NCI-H526 treated with DMSO at 0.1 percent for 48 hours (cell line): ENCODE measurements at places on chromosomes 3 and 15.
A peak's percentile ranks its signal among the peaks of the same experiment; 100 is the strongest.

- no peak for DNase-seq
Measured at GRCh38 chr3:71813073-71813472, 28.1 kb upstream of the PROK2 start.

DNA sequence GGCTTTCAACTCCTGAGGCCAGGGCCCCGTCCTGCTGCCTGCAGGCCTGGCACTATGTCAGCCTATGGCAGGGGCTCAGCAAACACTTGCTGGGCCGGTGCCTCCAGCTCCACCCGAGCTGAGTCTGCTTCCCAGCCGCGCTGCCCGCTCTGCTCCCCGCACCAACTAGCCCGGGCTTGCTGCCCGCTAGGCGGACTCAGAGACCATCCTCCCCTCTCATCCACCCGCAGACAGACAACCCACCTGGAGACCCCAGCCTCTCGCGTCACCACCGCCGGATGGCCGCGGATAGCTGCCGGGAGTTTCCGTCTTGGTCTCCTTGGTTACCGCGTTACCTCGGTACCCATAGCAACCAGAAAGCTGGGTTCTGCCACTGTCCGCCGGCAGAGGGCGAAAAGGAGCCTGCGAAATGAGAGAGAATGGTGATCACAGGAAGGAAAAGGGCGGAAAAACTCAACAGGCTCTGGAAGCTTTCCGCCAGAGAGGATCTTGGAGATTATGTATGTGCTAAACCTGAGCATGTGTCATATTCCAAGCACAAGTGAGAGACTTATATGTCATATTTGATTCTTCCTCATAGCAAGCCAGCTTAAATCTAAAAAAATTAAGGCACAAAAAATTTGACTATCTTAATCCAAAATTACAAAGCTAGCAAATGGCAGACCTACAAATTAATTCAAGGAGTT, at the start of gene ZBBX:
Gene ZBBX (minus strand): TSS at position 294 of the 686 bp plus-strand sequence. CDS start 7,396 bp downstream, outside the sequence.
- DNase-seq, result peak; percentile 71

DNA sequence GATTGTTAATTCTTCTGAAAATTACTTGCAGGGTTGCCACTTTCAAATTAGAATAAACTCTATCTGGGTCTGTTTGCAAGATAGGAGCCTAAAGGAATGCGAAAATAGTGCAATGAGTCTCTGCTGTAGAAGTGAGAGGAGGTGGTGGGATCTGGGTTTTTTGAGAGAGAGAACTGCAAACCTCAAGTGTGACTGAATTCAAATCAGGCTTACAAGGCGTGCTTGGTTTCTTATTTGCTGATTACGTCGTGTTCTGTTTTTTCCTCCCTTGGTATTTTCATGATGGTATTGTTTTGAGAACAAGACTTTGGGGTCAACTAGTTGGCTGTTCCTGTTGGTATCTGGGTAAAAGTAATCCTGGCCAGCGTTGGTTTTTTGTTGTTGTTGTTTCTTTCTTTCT, 490.9 kb upstream of the CFAP20DC start:
- no peak for DNase-seq

DNA sequence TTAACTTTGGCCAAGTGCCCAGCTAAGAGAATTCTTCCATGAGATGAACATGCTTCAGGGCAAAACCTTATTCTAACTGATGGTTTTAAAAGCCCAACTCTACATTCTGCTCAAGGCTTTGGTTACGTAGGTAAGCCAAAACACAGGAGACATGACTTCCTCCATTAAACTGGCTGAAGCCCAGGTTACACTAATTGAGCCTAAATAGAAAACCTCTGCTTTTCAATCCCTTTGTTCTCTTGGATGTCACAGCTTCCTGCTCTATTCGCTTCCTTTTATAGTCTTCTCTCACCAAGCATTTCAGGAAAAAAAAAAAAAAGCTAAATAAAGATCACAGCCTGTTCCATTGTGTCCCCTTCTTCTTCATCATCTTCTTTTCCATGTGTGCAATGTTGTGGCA, 420.4 kb downstream of the TIGIT start:
- no peak for DNase-seq
